Neural progenitor cell (in vitro differentiated cells): ENCODE measurements at places on chromosomes 4 and X.

- DNase-seq: no peak
These were observed 29.0 kb upstream of the SLC2A9 start for GRCh38 chr4:10050261-10050661.

- no peak for DNase-seq
These were observed 161.5 kb upstream of the GATB start for GRCh38 chr4:151922306-151922705.

DNA sequence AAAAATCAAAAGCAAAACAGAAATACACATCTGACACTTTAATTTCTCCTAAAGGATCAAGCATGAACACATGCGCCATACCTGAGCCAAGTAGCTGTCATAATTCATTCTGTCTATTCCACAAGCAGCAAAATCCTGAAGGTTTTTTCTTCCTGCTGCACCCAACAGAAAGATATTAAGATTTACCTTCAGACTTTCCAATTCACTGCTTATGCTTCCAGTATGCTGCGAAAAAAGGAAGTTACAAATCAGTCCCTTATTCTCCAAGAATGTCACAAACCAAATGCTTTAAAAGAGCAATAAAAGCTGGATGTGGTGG, 29.2 kb upstream of the FGFBP2 start:
- DNase-seq: no peak

DNA sequence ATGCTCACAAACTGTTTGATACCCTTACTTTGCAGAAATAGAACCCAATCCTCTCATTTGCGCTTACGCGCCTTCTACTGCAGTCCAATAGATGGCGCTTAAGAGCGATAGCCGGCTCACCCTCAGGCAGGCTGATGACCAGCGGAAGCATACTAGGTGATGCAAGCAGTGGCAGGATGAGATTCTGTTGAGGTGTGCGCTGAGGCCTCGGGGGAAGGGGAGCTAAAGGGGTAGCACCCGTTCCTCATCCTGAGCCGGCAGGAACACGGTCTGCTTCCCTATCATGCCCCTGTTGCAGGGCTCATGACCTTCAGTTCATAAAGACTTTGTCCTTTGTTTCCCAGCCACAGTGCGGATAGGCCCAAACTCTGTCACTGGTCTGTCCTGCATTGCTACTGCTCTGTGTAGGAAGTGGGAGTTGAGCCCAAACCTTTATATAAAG, 628.9 kb downstream of the TLL1 start:
- peak; percentile 72 for DNase-seq

DNA sequence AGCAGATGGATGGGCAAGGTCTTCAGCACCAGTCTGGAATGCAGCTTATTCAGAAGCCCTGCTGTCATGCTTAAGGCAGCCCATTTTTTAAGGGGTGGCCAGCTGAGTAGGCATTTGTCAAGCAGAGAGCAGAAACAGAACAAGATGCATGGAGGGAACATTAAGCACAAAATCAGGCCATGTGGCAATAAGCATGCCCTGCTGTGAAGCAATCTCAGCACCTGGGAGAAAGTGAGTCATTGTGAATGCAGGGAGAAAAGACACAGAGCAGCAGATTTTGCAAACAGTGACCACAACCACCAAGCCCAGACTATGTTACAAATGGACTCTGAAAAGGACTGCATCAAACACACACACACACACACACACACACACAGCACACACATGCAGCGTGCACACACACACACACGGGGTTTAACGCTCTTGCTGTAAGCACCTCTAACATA, 94.1 kb upstream of the GALNT7 start:
- peak; percentile 49 for DNase-seq

DNA sequence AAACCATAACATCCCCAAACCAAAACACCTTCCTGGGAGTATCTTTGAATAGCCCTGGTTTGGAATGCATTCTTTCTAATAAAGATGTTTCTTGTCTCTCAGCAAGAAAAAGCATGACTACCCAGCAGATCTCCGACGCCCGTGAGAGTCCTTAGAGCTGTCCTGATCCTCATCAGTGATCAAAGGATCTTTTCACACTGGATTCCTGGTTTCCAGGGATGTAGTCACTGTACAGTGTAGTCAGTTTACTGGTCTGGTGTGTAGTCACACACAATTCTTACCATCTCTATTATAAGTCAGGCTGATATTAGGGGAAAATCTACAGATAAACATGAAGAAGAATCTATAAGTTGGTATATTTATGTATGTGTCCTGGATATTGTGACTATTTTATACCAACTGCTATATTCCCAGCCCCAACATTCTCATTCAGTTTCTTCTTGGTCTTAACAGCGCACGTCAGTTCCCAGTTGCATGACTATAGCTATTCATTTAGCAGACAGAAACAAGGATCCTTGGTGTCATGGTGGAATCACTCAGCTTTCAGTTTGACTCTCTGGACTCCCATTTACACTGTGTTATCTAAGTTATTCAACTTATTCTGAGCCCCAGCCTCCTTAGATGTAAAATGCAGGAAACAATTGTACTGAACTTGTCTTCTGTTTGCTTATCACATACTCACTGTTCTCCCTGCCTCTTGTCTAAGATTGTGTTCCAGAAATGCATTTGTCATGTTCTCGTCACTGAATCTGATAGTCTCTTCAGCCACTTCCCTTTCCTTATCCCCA, 68.3 kb downstream of the SLIT2 start:
- DNase-seq: peak; percentile 9

- no peak for DNase-seq
These were observed 17.5 kb downstream of the BRWD3 start for GRCh38 chrX:80792205-80792604.

GRCh38 chr4:88672987-88673386, 24.6 kb downstream of the NAP1L5 start:
- peak; percentile 54 for DNase-seq

DNA sequence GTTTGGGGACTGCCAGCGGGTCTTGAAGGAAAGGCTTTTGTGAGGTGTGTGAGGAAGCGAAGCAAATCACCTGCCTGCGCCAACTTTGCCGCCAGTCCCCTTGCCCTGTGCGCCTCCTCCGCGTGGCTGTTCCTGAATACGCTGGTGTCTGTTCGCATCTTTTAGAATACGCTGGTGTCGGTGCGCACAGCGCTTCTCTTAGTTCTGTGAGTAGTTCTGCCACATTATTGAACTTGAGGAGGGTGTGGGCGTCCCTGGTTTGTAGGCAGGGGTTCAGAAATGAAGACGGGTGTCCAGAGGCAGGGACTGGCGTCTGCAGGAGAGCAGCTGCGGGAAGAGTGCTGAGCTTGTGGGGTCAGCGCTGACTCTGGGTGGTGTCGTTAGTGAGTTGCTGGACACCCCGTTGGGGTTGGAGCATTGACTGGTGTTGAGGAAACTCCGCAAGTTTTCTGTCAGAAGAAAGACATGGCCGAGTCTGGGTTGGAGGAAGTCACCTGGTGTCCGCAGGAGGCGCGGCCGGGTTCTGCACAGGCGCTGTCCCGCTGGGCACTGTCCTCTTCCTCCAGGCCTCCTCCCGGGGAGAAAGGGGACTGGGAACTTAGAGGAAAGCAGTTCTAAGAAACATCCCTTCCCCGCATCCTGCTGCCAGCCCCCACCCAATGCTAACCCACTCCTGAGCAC, 930 bp downstream of the ZNF718 start:
- DNase-seq: peak; percentile 50

DNA sequence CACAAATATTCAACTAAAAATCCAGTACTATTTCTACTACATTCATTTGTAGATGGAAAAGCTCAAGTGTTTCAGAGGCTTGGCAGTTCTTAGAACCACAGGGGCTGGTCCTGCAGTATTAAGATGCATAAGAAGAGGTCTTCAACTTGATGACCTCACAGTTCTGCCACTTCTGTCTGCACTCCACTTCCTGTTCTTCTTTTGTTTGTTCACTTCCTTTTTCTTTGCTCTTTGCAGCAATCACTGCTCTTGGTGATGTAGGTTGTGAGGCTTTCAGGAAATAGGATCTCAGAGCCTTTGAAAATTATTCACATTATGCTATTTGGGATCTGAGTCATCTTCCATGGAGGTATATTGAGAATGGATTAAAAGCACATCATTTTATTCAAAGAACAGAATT, 602.0 kb upstream of the CPEB2 start:
- DNase-seq: no peak

- DNase-seq: no peak
These were observed 8.1 kb downstream of the JAKMIP1 start for GRCh38 chr4:6192245-6192644.

GRCh38 chr4:156931267-156931666, 40.3 kb downstream of the PDGFC start:
- DNase-seq: no peak

DNA sequence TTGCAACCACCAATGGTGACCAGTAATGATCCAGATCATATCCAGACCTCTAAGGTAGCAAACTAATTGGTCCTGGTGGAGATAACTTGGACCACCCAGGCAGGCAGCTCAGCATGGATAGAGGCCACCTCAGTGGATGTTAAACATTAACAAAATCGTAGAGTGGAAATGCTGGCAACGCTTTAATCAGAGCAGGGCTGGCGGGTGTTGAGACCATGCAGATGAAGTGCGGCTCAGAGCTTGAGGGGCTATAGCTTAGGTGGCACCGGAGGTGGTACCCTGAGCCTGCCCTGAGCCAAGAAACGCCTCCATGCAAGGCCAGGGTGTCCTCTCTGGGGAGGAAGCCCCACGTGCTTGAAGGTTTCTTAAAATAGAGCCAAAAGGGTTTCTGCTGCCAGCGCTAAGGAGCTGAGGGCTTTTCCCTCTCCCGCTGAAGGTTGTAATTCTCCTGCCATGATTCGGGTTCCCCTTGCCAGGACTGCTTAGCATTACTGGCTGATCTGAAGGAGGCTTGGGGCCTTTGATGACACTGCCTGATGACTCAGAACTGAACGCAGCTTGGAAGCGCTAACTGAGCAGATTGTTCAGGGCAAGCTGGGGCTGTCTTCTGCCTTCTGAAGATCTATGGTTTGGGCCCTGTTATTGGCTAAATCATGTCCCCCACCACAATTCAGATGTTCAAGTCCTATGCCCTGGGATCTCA, 177.8 kb upstream of the ATP6AP2 start:
- no peak for DNase-seq

DNA sequence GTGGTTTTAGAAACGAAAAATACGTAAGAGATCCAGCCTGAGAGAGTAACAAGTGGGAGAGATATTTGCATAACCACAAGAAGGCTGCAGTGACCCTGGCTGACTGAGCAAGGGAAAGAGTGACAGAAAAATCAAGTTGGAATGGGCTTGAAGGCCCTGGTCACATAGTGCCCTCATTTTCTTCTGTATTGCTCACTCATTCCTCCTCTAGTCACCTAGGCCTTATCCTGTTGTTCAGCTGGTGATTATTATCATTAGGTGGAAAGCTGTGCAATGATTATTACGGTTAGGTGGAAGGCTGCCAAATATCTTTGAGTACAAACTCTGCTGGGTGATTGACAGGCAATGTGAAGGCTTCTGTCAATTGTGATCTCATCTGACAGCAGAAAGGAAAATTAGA, 2384.1 kb downstream of the PCDH7 start:
- DNase-seq: no peak

DNA sequence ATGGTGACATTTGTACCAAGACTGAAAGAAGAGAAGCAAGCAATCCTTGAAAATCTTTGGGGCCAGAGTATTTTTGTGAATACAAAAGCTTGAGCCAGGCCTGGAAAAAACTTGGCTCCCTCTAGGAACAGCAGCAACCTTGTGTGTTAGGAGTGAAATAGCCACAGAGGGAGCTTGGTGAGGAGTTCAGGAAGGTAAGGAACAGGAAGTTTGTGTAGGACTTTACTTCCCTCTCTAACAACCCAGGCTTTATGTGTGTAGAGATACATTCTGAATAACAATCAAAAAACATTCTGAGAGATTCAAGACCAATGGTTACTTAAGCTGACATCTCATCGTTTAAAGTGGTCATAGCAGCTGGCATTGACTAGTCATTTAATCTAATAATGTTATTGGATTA, 668.5 kb downstream of the PCDH18 start:
- peak; percentile 9 for DNase-seq

- DNase-seq: no peak
These were observed 579.2 kb downstream of the BCOR start for GRCh38 chrX:39518476-39519029.

DNA sequence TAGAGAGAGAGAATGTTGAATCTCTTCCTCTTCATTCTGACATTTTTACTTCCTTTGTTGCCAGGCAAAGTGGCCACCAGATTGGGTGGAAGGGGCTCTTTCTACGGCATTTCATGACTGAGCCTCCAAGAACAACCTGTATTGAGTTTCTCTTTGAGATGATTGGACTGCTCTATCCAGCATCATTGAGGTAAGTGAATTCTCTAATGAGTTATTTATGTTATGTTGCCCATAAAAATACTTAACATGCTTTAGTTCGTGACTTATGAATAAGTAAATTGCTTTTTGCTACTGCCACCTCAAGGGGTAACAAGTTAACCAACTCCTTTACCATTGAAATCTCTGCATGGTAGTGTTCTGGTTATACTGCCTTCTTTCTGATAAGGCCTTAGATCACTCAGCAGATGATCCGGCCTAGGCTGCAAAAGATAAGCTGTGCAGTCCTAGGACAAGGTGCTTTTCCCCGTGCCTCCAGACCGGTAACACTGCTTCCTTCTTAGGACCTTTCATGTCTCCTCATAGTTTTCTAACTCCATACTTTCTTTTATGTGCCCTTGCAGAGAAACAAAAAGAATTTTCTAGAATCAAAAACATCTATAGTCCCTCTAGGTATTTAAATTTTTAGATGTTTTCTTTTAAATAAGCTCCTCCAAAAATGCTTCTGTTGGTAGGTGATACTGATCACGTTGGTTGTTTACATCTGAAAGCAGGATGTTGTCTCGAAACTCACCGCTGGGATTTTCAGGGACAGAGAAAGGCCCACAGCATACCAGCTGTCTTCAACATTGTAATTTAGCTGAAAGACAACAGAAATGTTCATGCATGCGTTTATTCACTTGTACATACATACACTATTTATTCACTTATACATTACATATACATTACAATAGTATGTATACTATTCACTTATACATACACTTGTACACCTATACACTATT, 157.1 kb upstream of the RBPJ start:
- DNase-seq: no peak

GRCh38 chr4:77776182-77777134, 42.7 kb downstream of the CNOT6L start:
- no peak for DNase-seq

GRCh38 chrX:115344885-115345614, 55.5 kb downstream of the LUZP4 start:
- peak; percentile 86 for DNase-seq

- no peak for DNase-seq
These were observed 5.2 kb downstream of the TFE3 start for GRCh38 chrX:49037883-49038475.

DNA sequence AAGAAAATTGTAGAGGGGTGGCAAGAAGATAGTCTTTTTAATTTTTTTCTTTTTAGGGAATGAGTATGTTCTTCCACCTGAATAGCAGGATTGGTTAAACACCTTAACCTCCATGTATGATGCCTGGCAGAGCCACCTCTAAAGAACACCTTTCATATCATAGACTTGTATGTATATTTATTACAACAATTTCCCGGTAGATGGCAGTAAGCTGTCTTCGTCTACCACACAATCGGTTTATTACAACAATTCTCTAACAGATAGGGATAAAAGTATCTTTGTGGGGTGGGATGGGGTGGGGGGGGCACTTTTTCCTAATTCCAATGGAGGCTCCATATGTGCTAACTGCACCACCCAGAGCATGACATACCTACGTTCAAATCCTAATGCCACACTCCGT, 255.5 kb downstream of the LDB2 start:
- no peak for DNase-seq
